Caco-2 (cell line): ENCODE measurements at places on chromosomes 4 and X.

- no peak for DNase-seq
Observed at GRCh38 chr4:168487282-168488035, 7.2 kb upstream of the DDX60L start.

DNA sequence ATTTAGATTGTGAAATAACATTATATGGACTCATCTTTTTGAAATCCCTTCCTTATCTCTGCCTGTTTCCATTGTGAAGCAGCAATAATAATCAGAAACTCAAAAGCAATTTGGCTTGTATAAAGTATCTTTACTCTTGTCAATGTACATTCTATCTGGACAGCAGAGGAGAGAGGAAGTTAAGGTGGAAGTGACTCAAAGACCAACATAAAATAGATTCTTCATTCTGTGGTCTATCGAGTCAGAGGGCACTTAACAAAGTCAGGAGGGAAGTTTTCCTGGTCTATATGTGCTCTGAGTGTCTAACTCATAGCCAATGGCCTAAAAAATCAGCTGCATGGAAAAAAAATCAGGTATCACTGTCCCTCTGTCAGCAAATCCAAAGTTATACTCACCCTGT, 155.5 kb downstream of the EMCN start:
- no peak for DNase-seq

GRCh38 chr4:13542577-13543031, 1.7 kb downstream of the NKX3-2 start:
- DNase-seq, result no peak

DNA sequence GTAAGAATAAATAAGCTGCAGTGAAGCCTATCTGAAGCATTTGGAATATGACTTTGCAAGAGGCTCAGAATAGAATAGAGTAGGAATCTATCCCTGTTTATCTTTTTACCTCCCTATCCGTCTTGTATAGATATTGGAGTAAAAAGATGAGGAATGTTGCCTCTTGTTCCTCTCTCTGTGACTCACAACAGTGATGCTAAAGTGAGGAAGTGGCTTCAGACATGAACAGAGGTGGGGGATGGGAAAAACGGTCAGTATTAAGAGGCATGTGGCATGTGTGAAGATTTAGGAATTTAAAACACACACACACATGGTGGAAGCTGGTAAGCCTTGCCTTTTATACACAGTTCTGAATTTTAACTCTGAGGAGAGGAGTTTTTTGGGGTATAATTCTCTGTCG, 3.8 kb upstream of the DCAF4L1 start:
- no peak for DNase-seq

DNA sequence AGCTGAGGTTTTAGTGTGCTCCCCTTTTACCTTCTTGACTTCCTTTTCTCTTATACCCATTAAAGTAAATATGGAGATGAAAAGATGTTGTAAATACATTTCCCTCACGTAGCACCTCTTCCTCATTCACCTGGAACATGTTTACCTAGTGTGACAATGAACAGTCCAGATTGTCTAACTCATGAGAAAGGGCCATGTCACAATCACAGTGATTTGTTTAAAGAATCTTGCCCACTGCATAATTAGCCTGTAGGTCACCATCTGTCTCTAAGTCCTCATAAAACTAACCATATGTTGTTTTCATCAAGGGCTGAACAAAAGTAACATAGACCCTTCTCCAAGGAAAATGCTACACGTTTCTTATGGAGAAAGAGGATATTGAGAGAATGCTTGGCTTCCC, 85.7 kb downstream of the TSPAN5 start:
- no peak for DNase-seq

DNA sequence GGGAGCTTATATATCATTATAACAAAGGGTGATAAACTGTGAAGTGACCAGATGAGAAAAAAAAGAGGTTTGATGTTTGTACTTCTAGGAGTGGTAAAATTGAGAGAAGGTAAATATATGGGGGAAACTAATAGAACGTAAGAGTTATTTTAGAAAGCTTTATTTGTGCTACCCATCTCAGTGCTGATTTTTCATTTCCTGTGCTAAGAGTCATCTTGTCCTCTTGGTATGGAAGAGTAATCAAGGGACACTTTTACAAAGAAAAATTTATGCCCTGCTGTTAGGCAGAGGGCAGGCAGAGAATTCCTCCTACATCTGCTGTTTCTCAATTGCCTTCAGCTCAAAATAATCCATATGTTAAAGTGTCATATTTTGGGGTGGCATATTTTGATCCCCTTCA, 49.6 kb upstream of the BMP2K start:
- no peak for DNase-seq

DNA sequence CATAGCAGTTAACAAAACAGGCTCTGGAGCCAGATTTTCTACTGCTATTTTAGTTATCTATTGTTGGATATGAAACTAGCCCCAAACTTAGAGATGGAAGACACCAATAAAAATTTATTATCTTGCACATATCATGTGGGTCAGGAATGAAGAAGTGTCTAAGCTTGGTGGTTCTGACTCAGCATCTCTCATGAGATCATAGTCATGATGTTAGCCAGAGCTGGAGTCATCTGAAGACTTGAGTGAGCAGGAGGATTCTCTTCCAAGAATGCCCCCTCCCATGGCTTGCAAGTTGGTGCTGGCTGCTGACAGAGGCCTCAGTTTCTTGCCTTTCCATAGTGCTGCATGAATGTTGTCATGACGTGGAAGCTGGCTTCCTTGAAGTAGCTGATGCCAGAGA, 68.2 kb upstream of the TAPT1 start:
- no peak for DNase-seq

DNA sequence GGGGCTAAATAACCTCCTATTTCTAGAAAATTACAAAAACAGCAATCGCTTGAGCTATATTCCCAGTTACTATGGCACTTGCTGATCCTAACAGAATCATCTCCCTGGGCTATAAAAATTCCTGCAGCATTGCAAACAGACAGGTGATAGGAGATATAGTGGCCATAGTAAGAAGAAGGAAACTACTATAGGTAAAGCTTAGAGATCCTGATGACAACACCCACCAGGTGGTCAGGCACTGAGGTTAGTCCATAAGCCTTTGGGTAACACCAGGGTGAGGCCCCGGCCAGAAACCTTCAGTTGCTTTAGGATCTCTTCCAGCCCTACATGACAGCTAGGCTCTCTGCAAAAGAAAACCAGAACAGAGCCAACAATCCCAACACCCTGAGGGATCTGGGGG, 197.9 kb upstream of the PPP1R2C start:
- peak; percentile 35 for DNase-seq

- DNase-seq, result no peak
Observed at GRCh38 chrX:16199343-16199742, 32.1 kb downstream of the MAGEB17 start.
